ENCODE measurements at places on chromosomes 3 and 15.

DNA sequence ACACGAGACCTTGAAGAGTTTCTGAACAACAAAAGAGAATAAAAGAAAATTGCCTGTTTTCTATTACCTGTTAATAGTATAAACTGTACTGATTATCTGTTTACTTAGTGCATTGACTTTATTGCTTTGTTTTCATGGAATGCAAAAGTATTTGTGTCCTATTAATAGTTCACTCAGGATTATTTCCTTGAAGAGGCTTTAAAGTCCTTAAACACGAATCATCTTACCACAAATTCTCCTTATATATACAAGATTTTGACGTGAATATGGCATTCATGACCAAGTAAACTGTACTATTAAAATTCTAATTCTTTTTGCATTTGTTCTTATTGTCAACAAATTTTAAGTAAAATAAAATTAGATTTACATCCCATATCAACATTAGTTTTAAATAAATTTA is 513.0 kb downstream of the NTRK3 start:
- no peak overlapping the region for H3K4me3 ChIP-seq
- no peak for DNase-seq
- H3K4me1 ChIP-seq, result no peaks in the 10 kb centered on the region
- no peaks in the 10 kb centered on the region for H3K27me3 ChIP-seq

DNA sequence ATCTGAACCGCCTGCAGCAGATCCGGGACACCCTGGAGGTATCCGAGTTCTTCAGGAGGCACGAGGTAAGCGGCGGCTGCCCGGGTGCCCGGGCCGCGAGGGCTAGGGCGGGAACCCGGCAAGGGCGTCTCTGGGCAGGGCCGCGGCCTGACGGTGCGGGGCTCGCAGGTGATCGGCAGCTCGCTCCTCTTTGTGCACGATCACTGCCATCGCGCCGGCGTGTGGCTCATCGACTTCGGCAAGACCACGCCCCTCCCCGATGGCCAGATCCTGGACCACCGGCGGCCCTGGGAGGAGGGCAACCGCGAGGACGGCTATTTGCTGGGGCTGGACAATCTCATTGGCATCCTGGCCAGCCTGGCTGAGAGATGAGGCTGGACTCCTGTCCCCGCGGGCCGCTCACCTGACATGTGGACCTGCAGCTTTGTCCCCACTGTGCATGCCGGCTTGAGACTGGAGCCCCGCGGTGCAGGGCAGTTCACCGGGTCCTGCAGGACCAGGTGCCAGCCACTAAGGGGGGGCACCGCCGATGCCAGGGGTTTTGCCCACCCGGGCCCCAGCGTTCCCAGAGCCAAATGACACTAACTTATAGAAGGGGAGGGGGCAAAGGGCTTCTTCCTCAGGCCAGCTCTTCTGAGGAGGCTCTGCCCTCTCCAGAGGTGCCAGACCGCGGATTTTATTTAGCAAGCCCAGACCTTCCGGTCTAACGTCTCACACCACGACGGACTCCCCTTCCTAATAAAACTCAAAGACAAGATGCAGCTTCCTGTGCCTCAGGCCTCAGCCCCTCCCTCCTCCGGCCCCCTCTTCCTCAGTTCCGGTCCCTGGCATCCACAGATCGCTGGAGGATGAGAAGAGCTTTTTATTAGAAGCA is 9.4 kb downstream of the ITPKA start:
- no peaks in the 10 kb centered on the region for H3K36me3 ChIP-seq
- no peaks in the 10 kb centered on the region for H3K4me1 ChIP-seq
- no peaks in the 10 kb centered on the region for H3K27me3 ChIP-seq
- no peak for DNase-seq

- no peaks in the 10 kb centered on the region for H3K4me1 ChIP-seq
- H3K36me3 ChIP-seq, result no peaks in the 10 kb centered on the region
- no peak overlapping the region for H3K27ac ChIP-seq
- no peak for DNase-seq
- no peak overlapping the region for H3K4me3 ChIP-seq
- no peaks in the 10 kb centered on the region for H3K27me3 ChIP-seq
Measured at GRCh38 chr15:77942611-77943211, 134.8 kb downstream of the TBC1D2B start.

DNA sequence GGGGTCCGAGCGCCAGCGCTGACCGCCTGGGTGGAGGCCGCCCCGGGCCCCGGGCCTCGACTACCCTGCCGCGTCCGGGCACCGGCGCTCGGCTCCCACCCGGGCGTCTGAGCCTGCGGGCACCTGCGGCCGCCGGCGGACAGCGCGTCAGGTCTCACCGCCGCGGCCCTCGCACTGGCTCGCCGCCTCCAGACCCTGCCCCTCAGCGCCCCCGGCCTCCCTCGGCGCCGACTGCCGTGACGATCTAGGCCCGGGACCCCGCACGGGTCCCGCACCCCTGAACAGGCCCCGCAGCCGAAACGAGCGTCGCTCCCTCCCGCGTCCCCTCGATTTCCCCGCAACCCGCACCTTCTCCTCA is 297 bp downstream of the PRC1 start:
- peak overlapping the region; percentile 92 for H3K27ac ChIP-seq
- no peak for DNase-seq
- H3K36me3 ChIP-seq, result no peaks in the 10 kb centered on the region
- no peaks in the 10 kb centered on the region for H3K27me3 ChIP-seq
- H3K4me1 ChIP-seq, result peaks cover 7% of the 10 kb centered on the region

DNA sequence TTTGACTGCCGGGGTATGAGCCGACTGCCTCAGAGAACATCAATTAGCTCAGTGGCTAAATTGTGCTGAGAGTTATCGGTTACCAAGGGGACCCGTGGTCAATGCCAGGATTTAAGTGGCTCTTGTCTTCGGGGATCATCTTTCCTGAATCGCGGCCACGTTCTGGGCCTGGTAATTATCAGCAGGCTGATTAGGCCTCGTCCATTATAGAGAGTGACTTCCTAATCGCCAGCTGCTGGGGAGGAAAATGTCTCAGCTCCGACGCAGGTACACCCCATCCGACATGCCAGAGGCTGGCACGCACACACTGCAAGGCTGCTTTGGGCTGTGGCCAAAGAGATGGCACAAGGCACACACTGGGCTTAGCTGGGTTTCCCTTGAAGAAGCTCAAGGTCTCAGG is 10.6 kb downstream of the TRH start:
- no peaks in the 10 kb centered on the region for H3K27me3 ChIP-seq
- DNase-seq, result no peak
- no peaks in the 10 kb centered on the region for H3K4me1 ChIP-seq
- H3K36me3 ChIP-seq, result no peaks in the 10 kb centered on the region

DNA sequence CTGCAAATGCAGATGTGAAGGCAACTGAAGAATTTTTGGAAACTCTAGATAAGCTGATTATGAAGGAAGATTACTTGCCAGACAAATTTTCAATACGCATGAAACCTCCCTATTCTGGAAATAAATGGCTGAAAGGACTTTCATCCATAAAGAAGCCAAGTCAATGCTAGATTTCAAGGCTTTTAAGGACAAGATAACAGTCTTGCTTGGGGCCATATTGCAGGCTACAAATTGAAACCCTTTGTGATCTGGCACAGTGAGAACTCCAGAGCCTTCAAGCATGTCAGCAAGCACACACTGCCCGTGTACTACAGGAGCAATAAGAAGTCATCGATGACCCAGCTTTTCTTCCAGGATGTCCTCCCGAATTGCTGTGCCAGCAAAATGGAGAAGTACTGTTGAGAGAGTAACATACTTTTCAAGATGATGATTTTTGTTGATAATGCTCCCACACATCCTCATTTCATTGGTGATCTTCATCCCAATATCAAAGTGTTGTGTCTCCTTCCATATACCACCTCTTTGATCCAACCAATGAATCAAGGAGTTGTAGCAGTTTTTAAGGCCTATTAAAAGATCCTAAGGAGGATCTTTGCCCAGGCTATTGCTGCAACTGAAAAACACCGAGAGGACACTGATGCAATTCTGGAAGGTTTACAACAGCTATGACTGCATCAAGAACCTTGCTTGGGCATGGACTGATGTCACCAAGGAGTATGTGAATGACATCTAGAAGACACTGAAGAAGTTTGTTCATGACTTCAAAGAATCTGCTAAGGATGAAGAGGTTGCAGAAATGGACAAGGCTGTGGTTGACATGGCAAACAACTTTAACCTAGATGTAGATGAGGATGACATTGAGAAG is 20.3 kb downstream of the CALML4 start:
- no peaks in the 10 kb centered on the region for H3K36me3 ChIP-seq
- H3K27ac ChIP-seq, result no peak overlapping the region

GRCh38 chr3:196093317-196094111 is 11.6 kb upstream of the TFRC start:
- DNase-seq, result no peak
- H3K27me3 ChIP-seq, result no peaks in the 10 kb centered on the region
- H3K4me1 ChIP-seq, result no peaks in the 10 kb centered on the region
- no peaks in the 10 kb centered on the region for H3K36me3 ChIP-seq
- H3K27ac ChIP-seq, result no peak overlapping the region
- no peak overlapping the region for H3K4me3 ChIP-seq

DNA sequence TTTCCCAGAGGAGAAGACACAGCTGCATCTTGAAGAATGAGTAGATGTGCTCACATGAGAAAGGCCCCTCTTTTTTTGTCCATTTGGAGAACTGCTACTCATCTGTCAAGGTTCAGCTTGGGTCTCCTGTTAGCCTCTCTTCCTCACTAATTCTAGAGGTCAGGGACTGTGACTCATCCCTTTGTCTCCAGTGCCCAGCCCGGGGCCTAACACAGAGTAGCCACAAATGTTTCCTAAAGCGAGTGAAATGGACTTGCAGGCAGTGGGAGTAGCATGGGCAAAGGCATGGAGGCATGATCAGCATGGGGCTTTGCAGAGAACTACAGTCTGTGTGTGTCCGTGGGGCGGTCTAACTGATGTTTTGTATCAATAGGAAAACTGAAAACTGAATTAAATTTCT is 33.9 kb upstream of the MRPS22 start:
- H3K36me3 ChIP-seq, result no peaks in the 10 kb centered on the region
- no peak for DNase-seq
- no peak overlapping the region for H3K4me3 ChIP-seq
- no peaks in the 10 kb centered on the region for H3K27me3 ChIP-seq

GRCh38 chr15:56693761-56694160 is 39.5 kb downstream of the ZNF280D start:
- no peaks in the 10 kb centered on the region for H3K4me1 ChIP-seq
- no peaks in the 10 kb centered on the region for H3K36me3 ChIP-seq
- no peaks in the 10 kb centered on the region for H3K27me3 ChIP-seq
- DNase-seq, result no peak
